ENCODE measurements at places on chromosomes 7 and 10. TPM values are rescaled to one million over a fixed set of nuclear protein-coding genes. Genes with fewer than 3 reads are reported as not detected.

GRCh38 chr7:96781919-96782318 lies 72.3 kb upstream of the SEM1 start:
- DNase-seq, result no peak

DNA sequence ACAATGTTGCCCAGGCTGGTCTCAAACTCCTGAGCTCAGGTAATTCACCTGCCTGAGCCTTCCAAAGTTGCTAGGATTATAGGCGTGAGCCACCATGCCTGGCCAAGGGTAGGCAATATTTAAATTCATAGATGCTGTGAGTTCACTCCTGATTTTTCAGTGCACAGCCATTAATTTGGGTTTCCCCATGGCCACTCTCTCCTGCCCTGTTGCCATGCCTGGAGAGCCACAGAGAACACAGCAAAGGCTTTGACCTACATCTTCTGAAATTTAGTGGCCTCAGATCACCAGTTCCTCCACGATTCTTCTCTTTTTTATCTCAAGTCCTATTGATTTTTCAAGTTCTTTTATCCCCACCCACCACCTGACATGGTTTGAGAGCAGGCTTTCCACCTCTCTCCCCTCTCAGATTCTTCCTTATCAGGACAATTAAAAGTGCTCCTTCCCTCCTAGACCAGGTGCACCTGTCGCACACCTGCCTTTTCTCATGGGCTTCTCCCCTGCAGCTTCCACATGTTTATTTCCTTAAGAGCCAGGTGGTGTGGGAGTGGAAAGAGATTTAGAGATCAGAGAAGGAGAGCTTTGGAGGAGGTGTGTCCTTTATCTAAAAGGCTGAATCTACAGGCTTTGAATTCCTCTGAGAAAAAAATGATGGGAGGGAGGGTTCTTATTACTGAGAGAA lies 123.8 kb downstream of the ADRA2A start:
- DNase-seq, result no peak

GRCh38 chr7:77651575-77652162 lies 44.6 kb upstream of the RSBN1L start:
- DNase-seq, result peak; percentile 55

DNA sequence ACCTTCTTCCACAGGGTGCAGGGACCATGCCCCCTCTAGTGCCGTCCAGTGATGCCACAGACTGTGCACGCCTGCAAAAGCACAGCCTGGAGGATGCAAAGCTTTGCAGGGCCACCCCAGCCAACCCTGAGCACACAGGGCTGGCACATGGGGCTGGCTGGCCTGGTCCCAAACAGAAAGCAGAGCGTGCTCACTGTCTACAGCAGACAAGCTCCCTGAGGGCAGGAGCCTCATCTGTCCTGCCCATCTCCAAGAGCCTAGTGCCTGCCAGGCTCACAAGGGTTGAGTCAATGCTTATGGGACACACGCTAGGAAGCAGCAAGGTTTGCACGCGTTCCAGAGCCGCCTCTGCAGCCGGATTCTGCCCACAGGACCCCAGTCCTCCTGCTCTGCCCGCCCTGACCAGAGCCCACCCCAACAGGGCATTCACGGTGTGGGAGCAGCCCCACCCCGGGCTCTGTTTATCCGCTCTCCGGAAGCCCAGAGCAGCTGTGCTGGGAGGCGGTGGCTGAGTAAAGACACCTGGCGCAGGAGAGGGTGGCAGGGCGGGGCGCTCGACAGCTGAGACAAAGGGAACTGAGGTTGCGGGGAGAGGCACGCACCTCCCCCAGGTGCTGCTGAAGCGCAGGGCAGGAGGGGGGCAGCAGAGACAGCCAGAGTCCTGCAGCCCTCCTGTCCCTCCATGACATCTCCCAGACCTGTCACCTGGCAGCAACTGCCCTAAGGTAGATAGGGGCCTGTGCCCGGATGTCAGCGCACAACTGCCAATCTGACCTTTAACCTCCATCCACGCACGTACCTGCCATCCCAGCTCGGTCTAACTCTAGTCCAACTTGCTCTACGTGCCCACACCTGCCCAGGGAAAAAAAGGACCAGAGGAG lies 4.3 kb downstream of the KCNH2 start:
- DNase-seq, result peak; percentile 88

- DNase-seq, result no peak
Observed at GRCh38 chr10:110355922-110356627, 51.4 kb upstream of the SMNDC1 start.

Gene PPP1R9A
- total RNA-seq, result 10.9 TPM

DNA sequence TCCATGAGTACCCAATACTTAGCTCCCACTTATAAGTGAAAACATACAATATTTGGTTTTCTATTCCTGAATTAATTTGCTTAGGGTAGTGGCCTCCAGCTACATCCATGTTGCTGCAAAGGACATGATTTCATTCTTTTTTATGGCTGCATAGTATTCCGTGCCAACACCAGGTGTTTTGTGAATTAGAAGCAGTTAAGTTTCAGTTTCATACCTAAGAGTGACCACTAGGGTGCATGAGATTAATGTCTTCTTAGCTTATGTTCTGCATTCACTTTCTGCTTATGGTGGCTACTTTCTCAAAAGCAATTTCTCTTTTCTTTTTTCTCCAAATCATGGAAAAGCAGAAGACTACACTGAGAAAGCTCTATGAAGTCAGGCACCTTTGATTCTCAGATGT lies 65.1 kb upstream of the VSTM2A start:
- no peak for DNase-seq

- peak; percentile 97 for DNase-seq
Observed at GRCh38 chr7:100894860-100895700, 608 bp downstream of the ACHE start.

GRCh38 chr10:16965344-16965616 lies 148.1 kb upstream of the RSU1 start:
- DNase-seq, result no peak

DNA sequence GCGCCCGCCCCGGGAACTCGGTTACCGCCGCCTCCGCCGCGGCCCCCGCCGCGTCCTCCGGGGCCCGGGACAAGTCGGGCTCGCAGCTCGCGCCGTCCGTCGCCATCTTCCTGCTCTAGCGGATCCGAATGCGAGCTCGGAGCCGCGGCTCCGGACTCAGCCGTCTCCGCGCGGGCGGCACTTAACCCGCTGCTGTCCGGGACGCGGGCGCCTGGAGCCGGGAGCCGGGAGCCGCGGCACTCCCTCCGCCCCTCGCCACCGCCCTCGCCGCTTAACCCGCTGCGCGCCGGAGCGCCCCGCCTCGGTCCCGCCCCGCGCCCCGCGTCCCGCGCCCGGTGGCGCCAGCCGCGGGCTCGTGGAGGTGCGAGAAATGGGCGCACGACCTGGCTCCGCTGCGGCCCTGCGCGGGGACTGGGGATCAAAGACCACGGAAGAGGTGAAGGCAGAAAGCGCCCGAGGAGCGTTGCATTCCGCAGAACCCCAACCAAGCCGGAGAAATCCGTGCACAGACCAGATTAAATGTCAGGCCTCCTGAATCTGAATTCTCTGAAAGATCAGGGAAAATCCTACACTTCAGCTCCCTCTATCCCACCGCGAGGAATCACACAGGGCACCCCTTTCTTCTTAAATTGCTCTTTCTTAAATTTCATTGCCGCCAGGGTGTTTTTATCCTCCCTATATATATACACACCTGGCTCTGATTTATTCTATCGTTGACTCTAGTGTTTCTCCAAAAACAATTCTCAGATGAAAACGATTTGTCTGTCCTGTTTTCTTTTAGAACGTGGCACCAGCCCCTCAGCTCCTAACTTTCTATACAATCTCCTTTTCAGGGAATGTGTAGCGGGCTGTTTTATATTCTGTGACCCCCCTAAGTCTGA lies at the start of gene CTTNBP2:
TSS of gene CTTNBP2 (minus strand) at position 132 of the 881 bp plus-strand sequence. CDS start at position 106, 26 bp downstream.
- DNase-seq, result peak; percentile 80

DNA sequence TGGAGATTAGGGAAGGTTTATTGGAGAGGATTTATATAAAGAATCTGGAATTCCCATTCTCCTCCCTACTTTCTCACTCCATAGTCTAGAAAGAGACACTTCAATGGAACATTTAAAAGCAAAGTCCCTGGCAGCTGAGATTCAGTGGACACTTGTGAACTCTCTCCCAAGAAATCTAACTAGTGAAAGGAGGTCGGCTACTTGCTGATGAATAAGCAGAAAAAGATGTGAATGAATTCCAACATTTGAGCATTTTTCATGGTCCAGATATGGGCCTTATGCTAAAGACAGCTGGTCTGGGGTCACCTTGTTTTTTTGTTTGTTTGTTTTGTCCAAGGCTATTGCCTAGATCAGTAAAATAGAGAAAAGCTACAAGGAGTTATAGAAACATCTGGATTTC lies 141.1 kb upstream of the LRRTM3 start:
- no peak for DNase-seq

Gene ZNF365
- not detected for total RNA-seq

GRCh38 chr10:8361510-8361844 lies 307.0 kb downstream of the GATA3 start:
- no peak for DNase-seq

DNA sequence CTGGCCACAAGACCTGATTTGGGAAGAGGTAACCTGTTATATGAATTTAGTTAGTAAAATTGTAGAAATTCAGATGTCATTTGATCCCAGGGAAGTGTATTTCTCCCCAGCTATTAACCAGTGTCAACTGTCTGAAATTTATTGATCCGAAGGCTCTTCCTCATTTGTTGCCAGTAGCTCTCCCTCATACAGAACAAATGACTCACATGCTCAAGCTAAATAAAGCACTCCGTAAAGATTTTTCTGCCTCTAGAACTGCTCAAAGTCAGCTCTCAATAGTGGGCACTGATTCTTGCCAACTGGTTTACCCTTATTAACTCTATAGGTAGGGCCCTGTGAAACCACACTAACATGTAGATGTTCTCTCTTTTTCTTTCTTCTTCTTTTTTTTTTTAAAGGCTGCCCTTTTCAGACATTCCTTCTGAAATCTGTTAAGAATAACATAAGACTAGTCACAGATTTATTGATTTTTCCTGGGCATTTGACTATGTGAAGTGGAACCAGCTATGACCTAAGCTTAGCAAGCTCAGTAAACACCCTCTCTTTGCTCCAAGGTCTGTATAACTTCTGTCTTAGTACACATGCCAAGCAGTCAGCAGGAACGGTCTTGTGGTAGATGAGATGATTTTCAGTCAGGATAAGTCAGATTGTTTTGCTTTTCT lies 21.8 kb downstream of the RPA3 start:
- no peak for DNase-seq

DNA sequence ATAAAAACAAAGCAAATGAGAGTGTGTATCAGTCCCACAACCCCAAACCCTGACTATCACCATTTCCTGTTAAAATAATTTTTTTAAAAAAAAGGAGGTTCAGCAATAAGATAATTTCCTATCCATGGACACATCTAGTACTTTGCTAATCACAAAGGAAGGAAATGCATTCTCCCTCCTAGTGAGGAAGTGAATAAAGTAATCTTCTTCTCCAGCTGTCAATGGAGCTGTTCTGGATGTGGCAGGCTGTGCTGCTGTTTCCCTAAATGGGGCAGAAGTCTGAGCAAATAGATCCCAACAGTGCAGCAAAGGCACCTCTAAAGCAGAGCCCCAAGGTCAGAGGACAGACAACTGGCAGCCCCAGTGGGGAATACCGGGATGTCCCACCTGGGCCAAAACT lies 540.0 kb downstream of the KCNMA1 start:
- no peak for DNase-seq

- peak; percentile 83 for DNase-seq
Observed at GRCh38 chr7:138797715-138798320, at the start of the genes ATP6V0A4 and TMEM213. Gene ATP6V0A4, minus strand, starts transcription at chr7:138798196. Its CDS starts 26,949 bp downstream, at chr7:138771247. Gene TMEM213, plus strand, starts transcription at chr7:138797994. Its CDS starts 111 bp downstream, at chr7:138798105.

Gene ADCYAP1R1
- total RNA-seq, result 1.8 TPM

DNA sequence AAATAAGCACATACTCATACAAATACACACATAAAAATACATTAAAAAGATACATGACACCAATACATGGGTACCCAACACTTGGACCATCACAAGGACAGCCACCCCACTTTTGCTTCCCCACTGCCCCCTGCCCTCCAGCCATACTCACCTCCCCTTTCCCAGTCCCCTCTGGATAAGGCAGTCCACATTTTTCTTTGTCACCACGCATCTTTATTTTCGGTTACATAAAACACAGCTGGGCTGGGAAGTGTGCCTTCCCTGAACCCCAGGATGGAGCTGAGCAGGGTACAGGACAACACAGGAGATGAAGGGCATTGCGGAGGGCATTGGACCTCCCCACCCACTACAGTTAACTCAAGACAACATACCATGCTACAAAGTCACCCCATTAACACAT lies 1.1 kb upstream of the HOXA3 start:
- DNase-seq, result peak; percentile 33

GRCh38 chr7:127683776-127684681 lies 32.0 kb downstream of the SND1 start:
- peak; percentile 6 for DNase-seq

Gene AGR2
- total RNA-seq, result not detected

Gene SPAM1
- not detected for total RNA-seq

- no peak for DNase-seq
Observed at GRCh38 chr10:12547301-12547771, 198.0 kb downstream of the CAMK1D start.

- DNase-seq, result peak; percentile 92
Observed at GRCh38 chr7:1693991-1694524, 24.0 kb downstream of the ELFN1 start.

Gene PNLIPRP2
- total RNA-seq, result not detected

GRCh38 chr10:80405626-80406025 lies 2.7 kb upstream of the PRXL2A start:
- DNase-seq, result peak; percentile 55

Gene CHCHD3
- 121 TPM for total RNA-seq

Gene STK31
- 0.92 TPM for total RNA-seq

GRCh38 chr7:5424749-5425506 lies 1.3 kb upstream of the TNRC18 start:
- DNase-seq, result peak; percentile 67

Gene UCMA
- total RNA-seq, result not detected

Gene LRIT1
- total RNA-seq, result not detected

Gene ZP3
- total RNA-seq, result 6.9 TPM

- DNase-seq, result no peak
Observed at GRCh38 chr7:112176693-112177415, 29.3 kb downstream of the DOCK4 start.

GRCh38 chr10:126104767-126105166 lies 208.4 kb downstream of the FANK1 start:
- DNase-seq, result no peak

- no peak for DNase-seq
Observed at GRCh38 chr7:122006687-122007086, 133.7 kb downstream of the PTPRZ1 start.

DNA sequence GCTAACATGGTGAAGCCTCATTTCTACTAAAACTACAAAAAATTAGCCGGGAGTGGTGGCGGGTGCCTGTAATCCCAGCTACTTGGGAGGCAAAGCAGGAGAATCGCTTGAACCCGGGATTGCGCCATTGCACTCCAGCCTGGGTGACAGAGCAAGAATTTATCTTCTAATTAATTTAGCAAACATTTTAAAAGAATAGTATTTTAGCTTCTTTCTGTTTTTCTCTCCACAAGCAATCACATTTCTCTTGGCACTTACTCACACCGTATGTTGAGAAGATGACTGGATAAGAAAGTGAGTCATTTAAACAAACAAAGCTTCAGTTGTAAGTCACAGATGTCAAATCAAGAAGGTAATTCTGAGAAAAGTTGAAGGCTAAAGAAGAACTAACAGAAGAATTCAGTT lies 264.0 kb downstream of the ARL4A start:
- no peak for DNase-seq
